ENCODE measurements at places on chromosomes 5 and 9. TPM values are rescaled to one million over a fixed set of nuclear protein-coding genes. Genes with fewer than 3 reads are reported as not detected.

- H3K36me3 ChIP-seq = peaks cover 8% of the 10 kb centered on the region
- no peak overlapping the region for H3K27ac ChIP-seq
- H3K4me3 ChIP-seq = no peak overlapping the region
- H3K4me1 ChIP-seq = peaks cover 4% of the 10 kb centered on the region
- H3K27me3 ChIP-seq = no peaks in the 10 kb centered on the region
These were observed 21.9 kb downstream of the ANKH start for GRCh38 chr5:14849516-14850294.

DNA sequence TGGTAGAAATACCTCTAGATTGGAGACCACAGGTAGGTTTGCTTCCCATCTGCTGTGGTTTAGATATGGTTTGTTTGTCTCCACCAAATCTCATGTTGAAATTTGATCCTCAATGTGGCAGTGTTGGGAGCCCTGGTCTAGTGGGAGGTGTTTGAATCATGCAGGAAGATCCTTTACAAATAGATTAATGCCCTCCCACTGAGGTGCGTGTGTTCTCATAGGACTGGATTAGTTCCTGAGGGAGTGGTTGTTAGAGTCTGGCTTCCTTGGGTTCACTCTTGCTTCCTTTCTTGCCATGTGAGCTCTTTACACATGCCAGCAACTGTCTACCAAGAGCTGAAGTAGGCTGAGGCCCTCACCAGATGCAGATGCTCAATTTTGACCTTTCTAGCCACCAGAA lies 391.1 kb upstream of the GRIA1 start:
- no peak for DNase-seq
- H3K4me3 ChIP-seq = no peak overlapping the region
- no peaks in the 10 kb centered on the region for H3K4me1 ChIP-seq
- H3K27ac ChIP-seq = no peak overlapping the region

DNA sequence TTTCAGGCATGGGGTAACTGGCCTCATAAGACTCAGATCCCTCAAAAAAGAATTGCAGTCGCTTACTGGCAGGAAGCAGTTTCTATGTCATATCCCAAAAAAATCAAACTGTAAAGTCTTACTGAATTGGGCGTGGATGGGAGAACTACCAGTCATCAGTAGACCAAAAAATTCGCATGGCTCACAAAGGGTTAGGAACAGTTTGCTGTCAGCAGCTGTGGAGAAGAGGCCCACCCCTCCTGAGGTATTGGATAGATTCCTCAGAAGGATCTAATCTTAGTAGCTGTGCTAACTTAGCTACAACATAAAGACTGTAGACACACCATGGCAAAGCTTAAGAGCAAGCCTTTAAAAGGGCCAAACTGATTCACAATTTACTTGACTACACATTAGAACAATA lies 478.3 kb upstream of the FTMT start:
- no peaks in the 10 kb centered on the region for H3K4me1 ChIP-seq
- no peaks in the 10 kb centered on the region for H3K36me3 ChIP-seq
- H3K27me3 ChIP-seq = no peaks in the 10 kb centered on the region

DNA sequence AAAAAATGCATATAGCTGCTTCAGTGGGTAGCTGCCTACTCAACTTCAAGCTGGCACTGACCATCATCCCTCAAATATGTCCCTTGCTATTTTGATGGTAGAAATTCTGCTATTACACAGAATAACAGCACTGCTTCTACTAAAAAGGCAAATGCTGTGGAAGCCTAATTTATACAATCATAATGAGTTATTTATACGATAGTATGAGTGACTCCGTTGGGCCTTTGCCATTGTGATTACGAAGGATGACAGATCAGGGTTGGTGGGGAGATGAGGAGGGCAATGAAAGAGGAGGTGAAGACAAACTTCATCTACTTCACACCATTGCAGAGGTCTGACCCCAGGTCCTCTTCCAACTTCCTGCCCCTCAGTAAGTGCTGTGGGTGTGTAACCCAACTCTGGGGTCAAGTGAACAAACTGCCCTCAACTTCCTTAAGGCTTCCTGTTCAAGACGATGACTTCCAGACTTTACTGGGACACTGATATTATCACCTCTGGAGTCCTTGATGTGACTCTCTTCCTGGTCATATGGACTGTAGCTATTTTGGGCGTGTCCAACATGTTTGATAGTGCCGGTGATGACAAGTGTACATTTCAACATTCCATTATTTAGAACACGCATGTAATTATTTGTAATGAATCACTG lies 74.1 kb upstream of the RPS23 start:
- H3K27ac ChIP-seq = no peak overlapping the region
- H3K36me3 ChIP-seq = no peaks in the 10 kb centered on the region
- DNase-seq = no peak
- H3K27me3 ChIP-seq = no peaks in the 10 kb centered on the region
- H3K4me3 ChIP-seq = no peak overlapping the region
- peaks cover 24% of the 10 kb centered on the region for H3K4me1 ChIP-seq

- H3K27ac ChIP-seq = no peak overlapping the region
- no peaks in the 10 kb centered on the region for H3K36me3 ChIP-seq
- H3K4me3 ChIP-seq = no peak overlapping the region
- H3K4me1 ChIP-seq = peaks cover 46% of the 10 kb centered on the region
These were observed 83.7 kb upstream of the IL12B start for GRCh38 chr5:159414021-159414420.

Gene GRIA1
- total RNA-seq = not detected

GRCh38 chr5:129973716-129974426 lies 69.6 kb downstream of the CHSY3 start:
- DNase-seq = no peak
- no peaks in the 10 kb centered on the region for H3K27me3 ChIP-seq
- H3K4me1 ChIP-seq = no peaks in the 10 kb centered on the region
- H3K36me3 ChIP-seq = no peaks in the 10 kb centered on the region
- H3K27ac ChIP-seq = no peak overlapping the region

Gene PTCD2
- total RNA-seq = 10.8 TPM

Gene IL13
- total RNA-seq = 13.0 TPM

- H3K27me3 ChIP-seq = no peaks in the 10 kb centered on the region
- no peak overlapping the region for H3K27ac ChIP-seq
- H3K4me1 ChIP-seq = no peaks in the 10 kb centered on the region
These were observed 106.1 kb downstream of the GALNT10 start for GRCh38 chr5:154296525-154297159.

GRCh38 chr5:5252106-5252505 lies 112.0 kb downstream of the ADAMTS16 start:
- H3K4me3 ChIP-seq = no peak overlapping the region
- no peaks in the 10 kb centered on the region for H3K4me1 ChIP-seq
- no peak for DNase-seq
- peaks cover 2% of the 10 kb centered on the region for H3K27me3 ChIP-seq
- H3K27ac ChIP-seq = no peak overlapping the region

DNA sequence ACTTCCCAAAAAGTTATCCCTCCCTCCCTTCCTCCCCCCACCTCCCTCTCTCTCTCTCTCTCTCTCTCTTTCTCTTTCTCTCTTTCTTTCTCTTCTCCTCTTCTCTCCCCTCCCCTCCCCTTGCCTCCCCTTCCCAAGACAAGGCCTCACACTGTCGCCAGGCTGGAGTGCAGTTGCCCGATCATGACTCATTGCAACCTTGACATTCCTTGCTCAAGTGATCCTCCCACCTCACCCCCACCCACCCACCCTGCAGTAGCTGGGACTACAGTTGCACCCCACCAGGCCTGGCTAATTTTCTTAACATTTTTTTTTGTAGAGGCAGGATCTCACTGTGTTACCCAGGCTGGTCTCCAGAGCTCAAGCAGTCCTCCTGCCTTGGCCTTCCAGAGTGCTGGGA lies 32.8 kb downstream of the VPS13A start:
- no peak for DNase-seq
- H3K4me1 ChIP-seq = no peaks in the 10 kb centered on the region
- peaks cover 10% of the 10 kb centered on the region for H3K36me3 ChIP-seq
- H3K4me3 ChIP-seq = no peak overlapping the region

DNA sequence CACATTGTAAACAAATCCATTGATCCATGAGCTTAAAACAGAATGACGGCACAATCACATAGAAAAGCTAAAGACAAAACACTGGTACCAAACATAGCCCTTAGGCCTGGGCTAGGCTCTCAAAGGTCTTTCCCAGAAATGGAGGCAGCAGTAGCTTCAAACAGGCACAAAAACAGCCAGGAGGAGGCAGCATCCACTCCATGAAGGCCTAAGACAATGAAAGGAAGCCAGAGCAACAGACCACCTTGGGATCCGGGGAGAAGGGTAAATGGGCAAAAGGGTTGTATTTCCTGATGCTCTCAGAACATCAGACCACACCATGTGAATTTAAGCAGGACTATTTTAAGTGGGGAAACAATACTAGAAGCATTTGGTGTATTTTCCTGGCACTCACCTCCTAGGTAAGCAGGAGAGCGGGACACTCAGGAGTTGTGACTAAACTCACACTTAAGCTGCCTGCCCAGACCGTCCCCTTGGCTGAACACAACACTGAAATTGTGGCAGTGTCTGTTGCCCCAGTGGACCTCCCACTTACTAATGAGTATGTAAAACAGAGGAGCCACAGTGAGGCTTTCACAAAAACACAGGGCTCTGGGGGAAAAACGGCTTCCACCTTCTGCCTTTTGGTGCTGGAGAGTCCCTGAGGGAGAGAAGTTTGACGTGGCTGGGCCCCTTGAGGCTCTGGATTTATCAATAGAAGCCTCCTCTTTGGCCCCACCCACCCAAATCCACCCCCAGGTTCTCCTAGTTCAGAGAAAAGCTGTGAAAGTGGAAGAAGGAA lies 11.9 kb downstream of the GNPDA1 start:
- DNase-seq = peak; percentile 43
- H3K27ac ChIP-seq = peak overlapping the region; percentile 84
- no peaks in the 10 kb centered on the region for H3K27me3 ChIP-seq
- peaks cover 44% of the 10 kb centered on the region for H3K36me3 ChIP-seq

DNA sequence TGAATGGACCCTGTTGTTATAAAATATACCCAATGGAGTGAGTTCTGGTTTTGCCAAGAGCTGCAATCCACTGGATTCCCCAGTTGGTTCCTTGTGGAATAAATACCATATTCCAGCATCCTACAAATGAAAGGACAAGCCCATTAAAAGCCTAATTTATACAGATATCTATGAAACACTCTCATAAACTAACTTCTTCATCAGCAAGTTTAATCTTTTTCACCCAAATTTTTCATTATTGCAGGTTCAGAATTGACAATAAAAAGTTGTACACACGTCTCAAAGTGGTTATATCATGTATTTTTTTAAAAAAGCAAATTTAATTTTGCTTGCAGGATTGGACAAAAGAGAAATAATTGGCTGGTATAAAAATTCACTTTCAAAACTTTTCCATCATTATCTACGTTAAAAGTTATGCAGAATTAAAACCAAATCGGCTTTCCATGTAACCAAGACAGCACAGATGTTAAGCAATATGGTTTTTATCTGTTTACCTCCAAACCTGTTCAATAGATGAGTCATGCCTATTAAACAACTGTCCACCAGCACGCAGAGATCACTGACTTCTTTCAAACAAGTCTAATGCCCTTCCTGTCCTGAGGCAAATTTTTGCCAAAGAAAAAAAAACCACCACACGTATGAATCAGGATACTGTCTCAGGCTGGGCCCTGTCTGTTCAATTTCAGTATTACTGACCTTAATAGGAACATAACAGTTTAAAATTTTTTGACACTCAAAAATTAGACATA lies 42.5 kb downstream of the CEMIP2 start:
- H3K36me3 ChIP-seq = peaks cover 48% of the 10 kb centered on the region
- H3K27ac ChIP-seq = no peak overlapping the region
- DNase-seq = no peak
- H3K27me3 ChIP-seq = no peaks in the 10 kb centered on the region

Gene AHRR
- 16.7 TPM for total RNA-seq

DNA sequence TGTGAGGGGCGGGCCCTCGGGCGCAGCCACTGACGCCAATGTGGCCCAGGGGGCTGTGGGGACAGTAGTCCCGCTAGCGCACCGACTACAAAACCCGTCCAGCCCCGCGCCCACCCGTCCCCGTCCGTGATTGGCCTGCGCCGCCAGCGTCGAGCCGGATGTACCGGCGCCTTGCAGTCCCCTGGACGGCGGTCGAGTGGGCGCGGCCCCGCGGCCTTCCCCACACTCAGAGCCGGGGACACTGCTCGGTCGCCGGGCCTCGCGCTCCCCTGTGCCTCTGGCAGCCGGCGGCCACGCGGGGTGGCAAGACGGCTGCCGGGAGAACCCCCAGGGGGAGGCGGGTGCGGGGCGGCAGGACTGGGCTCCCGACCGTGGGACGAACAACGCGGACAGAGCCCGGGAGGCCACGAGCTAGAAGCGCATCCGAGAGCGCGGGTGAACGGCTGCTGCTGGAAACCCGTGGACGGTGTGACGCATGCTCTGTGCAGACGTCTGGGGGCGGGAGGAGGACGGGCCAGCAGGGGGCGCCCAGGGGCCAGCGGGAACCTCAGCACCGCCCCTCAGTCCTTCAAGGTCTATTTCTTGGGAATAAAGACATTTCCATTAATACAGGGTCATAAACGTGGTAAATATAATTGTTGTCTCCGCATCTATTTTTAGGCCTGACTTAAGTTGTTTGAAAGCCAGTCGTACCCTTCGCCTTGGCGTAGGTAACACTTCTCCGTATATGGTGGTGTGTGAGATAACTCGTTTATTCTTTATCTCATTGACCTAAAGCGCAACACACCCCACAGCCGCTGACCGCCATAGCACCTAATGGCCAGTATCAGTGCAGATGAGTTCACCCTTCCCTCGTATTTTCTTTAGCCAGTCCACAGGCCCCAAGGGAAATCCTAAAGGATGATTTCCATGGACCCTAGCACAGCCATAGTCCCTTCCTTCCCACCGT lies 629 bp upstream of the BICD2 start:
- H3K27me3 ChIP-seq = no peaks in the 10 kb centered on the region
- H3K4me1 ChIP-seq = peaks cover 48% of the 10 kb centered on the region
- H3K27ac ChIP-seq = peak overlapping the region; percentile 79
- peak overlapping the region; percentile 82 for H3K4me3 ChIP-seq

DNA sequence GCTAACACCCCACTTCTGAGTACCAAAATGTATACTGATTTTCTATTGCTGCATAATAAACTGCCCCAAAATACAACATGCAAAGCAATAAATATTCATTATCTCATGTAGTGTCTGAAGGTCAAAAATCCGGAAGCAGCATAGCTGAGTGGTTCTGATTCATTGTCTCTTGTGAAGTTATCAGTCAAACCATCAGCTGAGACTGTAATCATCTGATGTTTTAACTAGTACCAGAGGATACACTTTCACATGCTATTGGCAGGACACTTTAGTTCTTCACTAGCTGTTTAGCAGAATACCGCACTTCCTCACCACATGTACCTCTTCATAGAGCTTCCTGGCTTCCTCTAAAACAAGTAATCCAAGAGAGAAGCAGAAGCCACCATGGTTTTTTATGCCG lies 12.7 kb upstream of the TMEM161B start:
- H3K27me3 ChIP-seq = no peaks in the 10 kb centered on the region
- no peak overlapping the region for H3K4me3 ChIP-seq
- peaks cover 3% of the 10 kb centered on the region for H3K4me1 ChIP-seq
- DNase-seq = no peak
- no peak overlapping the region for H3K27ac ChIP-seq
- H3K36me3 ChIP-seq = peaks cover 36% of the 10 kb centered on the region

GRCh38 chr5:62144401-62145022 lies 161.5 kb upstream of the KIF2A start:
- no peak overlapping the region for H3K4me3 ChIP-seq
- peaks cover 10% of the 10 kb centered on the region for H3K27me3 ChIP-seq
- H3K36me3 ChIP-seq = no peaks in the 10 kb centered on the region
- no peak overlapping the region for H3K27ac ChIP-seq
- no peak for DNase-seq

Measured in activated CD4-positive, alpha-beta memory T cell treated with anti-CD3 and anti-CD28 coated beads for 36 hours (primary cell).